Aorta (tissue), 5 donors: ENCODE measurements at places on chromosomes 16 and 17. TPM values are rescaled to one million over a fixed set of nuclear protein-coding genes. Genes with fewer than 3 reads are reported as not detected.
A peak's percentile ranks its signal among the peaks of the same experiment; 100 is the strongest.

PFN1 gene
- 554 TPM for total RNA-seq

KRTAP4-9 gene
- total RNA-seq = not detected

RFWD3 gene
- 16.4 TPM for total RNA-seq

ACACA gene
- total RNA-seq = 49.9 TPM

C17orf50 gene
- not detected for total RNA-seq

NPIPB2 gene
- total RNA-seq = 13.0 TPM

MYH13 gene
- not detected for total RNA-seq

KCNH4 gene
- 0.32 TPM for total RNA-seq

CD300LB gene
- total RNA-seq = 1.6 TPM

RAPGEFL1 gene
- total RNA-seq = 16.6 TPM

ACSM3 gene
- total RNA-seq = 1.1 TPM

NEK8 gene
- 4.5 TPM for total RNA-seq

DNA sequence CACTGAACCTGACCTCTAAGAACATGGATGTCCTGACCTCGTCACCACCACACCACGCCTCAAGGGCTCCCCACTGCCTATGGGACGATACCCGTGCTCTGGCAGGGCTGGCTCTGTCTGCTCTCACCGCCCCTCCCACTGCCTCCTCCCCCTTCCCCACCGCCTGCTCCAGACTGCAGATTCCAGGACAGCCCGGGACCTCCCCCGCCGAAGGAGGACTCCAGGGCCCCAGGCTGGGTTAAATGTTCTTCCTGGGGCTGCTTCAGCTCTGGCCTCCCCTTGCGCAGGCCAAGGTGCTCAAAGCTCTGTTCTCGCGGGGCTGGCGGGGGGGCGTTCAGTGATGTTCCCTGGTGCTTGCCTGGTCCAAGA, 3.1 kb downstream of the NPW start:
- no peaks in the 10 kb centered on the region for H3K36me3 ChIP-seq
- no peak overlapping the region for H3K4me3 ChIP-seq
- no peak overlapping the region for H3K27ac ChIP-seq
- H3K4me1 ChIP-seq = no peaks in the 10 kb centered on the region
- DNase-seq = no peak

- no peak overlapping the region for H3K27ac ChIP-seq
- H3K27me3 ChIP-seq = no peaks in the 10 kb centered on the region
- no peak overlapping the region for H3K4me3 ChIP-seq
These were observed 134.4 kb downstream of the SKAP1 start for GRCh38 chr17:48295362-48296288.

DNA sequence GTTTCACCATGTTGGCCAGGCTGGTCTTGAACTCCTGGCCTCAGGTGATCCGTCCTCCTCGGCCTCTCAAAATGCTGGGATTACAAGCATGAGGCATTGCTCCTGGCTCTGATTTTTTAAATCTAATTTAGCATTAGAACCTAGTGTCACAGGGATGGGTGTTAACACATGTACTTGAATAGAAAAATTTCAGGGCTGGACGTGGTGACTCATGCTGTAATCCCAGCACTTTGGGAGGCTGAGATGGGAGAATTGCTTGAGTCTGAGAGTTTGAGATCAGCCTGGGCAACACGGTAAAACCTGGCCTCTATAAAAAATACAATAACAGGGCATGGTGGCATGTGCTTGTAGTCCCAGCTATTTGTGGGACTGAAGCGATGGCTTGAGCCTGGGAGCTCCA, 6.0 kb upstream of the RNF135 start:
- no peaks in the 10 kb centered on the region for H3K36me3 ChIP-seq
- no peaks in the 10 kb centered on the region for H3K4me1 ChIP-seq
- DNase-seq = no peak
- H3K27ac ChIP-seq = no peak overlapping the region
- H3K27me3 ChIP-seq = no peaks in the 10 kb centered on the region

DNA sequence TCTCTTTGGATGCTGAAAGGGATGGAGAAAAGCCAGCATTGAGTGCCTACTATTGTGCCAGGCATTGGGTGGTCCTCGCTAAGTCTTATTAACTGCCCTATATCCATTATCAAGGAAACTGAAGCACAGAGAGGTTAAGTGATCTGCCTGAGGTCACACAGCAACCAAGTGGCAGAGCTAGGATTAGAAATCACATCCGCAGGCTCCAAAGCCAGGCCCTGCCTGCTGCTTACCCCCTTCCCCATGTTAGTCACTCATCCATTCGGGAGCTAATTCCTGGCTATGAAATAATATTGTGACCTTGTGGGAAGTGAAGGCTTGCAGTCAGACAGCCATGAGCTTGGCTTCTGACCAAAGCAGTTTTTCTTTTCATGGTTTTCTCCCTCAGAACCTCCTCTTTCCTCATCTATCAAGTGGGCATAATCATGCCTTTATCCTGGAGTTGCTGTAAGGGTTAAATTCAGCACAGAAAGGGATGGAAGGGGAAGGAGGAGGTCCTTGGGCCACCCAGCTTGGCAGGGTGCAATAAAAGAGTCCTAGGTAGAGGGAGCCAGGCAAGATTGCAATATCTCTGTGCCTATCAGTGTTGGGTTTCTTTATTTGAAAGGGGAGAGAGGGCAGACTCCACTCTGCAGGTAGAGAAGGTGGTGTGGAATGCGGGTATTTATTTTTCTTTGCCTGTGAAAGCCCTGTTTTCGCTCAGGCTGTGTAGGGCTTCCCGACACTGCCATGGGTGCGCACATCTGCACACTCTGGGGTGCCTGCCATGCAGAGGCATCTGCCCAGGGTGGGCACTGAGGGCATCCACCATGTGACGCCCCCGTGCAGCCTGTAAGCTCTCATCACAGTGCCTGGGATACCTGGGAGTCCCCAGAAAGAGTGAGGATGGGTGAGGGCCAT, 11.3 kb downstream of the RAI1 start:
- H3K4me3 ChIP-seq = no peak overlapping the region
- H3K4me1 ChIP-seq = no peaks in the 10 kb centered on the region
- no peaks in the 10 kb centered on the region for H3K36me3 ChIP-seq
- no peaks in the 10 kb centered on the region for H3K27me3 ChIP-seq
- DNase-seq = no peak
- H3K27ac ChIP-seq = peak overlapping the region; percentile 81

GRCh38 chr17:73132085-73132492, 32.7 kb upstream of the SSTR2 start:
- H3K4me1 ChIP-seq = no peaks in the 10 kb centered on the region
- no peak overlapping the region for H3K27ac ChIP-seq
- no peak for DNase-seq
- H3K27me3 ChIP-seq = no peaks in the 10 kb centered on the region

- H3K4me1 ChIP-seq = no peaks in the 10 kb centered on the region
- no peaks in the 10 kb centered on the region for H3K36me3 ChIP-seq
- no peak overlapping the region for H3K27ac ChIP-seq
- H3K4me3 ChIP-seq = peak overlapping the region; percentile 69
- no peak for DNase-seq
These were observed 488 bp downstream of the C17orf113 start for GRCh38 chr17:42049834-42050392.

GRCh38 chr17:13030459-13031300, 12.9 kb upstream of the ELAC2 start:
- no peaks in the 10 kb centered on the region for H3K4me1 ChIP-seq
- no peak overlapping the region for H3K4me3 ChIP-seq
- H3K27ac ChIP-seq = no peak overlapping the region
- no peak for DNase-seq

DNA sequence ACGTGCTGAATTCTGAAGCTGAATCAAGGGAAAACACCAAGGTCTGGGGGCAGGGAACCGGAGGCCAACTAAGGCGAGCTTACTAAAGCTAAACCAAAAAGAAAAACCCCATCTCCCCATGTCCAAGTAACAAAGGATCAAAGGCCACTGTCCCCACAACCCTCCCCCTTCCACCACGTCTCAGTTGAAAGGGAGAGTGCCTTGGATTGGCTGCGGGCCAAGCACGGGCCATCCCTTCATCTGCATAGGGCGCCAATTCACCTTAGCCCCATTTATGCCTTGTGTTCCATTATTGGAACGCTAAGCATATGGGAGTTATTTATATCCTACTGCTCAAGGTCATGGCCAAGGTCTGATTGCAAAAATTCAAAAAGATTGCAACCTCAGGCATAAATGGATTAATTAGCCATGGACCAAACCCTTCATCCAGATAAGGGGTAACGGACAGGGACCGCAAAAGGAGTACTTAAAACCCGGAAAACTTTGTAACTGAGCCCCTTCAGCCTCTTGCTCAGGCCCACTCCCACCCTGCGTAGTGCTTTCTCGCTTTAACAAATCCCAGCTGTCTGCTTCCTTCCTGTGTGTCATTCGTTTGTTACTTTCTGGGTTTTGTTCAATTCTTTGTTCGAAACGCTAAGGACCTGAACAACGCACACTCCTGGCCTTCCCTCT, 740 bp upstream of the ATP6V0D1 start:
- no peak overlapping the region for H3K27ac ChIP-seq
- no peaks in the 10 kb centered on the region for H3K27me3 ChIP-seq
- no peak for DNase-seq

DNA sequence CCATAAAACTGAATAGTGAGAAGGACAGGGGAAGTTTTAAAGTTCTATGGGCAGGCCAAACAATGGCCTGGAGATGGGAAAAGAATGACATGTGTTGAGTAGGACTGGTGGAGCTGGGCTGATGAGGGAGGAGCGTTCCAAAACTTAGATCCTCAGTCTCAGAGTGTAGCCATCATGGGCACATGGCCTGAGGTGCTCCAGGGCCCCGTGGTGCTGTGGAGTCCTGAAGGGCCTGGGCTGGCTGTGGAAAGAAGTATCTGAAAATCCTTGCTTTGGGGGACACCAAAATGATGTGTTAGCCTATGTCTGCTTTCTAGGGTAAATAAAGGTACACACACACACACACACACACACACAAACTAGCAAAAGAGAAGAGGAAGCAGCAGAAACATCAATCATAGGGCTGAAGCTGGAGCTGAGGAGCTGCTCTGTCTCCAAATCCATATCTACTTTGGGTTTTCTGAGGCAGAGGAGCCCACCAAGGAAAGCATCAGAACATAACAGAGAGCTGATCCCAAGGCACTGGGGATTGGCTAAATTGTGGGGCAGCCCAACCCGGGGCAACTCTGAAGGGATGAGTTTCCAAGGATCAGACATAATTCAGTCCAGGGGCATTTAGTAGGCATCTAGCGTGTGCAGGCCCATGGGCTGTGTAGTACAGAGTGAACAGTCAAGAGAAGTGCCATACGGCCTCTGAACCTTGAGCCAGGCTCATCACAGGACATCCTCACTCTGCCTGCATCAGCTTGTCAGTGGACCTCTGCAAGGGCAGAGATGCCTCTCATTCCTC, 85.2 kb downstream of the C16orf78 start:
- no peaks in the 10 kb centered on the region for H3K36me3 ChIP-seq
- peak; percentile 34 for DNase-seq
- H3K27ac ChIP-seq = no peak overlapping the region
- no peak overlapping the region for H3K4me3 ChIP-seq

DNA sequence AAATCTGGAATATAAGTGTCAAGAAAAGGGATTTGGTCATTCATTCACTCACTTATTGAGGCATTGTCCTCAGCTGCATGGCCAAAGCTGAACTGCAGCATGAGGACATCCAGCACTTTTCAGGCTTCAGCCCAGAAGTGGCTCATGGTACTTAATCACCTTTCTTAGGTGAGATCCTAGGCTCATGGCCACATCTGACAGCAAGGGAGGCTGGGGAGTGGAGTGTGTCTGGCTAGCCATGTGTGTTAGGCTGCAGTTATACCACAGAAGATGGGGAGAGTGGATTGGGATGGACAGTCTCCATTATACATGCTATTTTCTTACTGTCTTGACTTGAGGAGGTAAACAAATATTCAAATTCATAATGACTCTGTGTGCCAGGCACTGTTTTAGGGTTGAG, 68.8 kb downstream of the SHISA6 start:
- H3K27me3 ChIP-seq = no peaks in the 10 kb centered on the region
- no peak overlapping the region for H3K27ac ChIP-seq
- DNase-seq = no peak
- H3K4me3 ChIP-seq = no peak overlapping the region

GRCh38 chr16:50842013-50842505, 100.2 kb downstream of the CYLD start:
- no peaks in the 10 kb centered on the region for H3K27me3 ChIP-seq
- no peak overlapping the region for H3K4me3 ChIP-seq
- no peaks in the 10 kb centered on the region for H3K4me1 ChIP-seq
- H3K36me3 ChIP-seq = no peaks in the 10 kb centered on the region
- no peak for DNase-seq

DNA sequence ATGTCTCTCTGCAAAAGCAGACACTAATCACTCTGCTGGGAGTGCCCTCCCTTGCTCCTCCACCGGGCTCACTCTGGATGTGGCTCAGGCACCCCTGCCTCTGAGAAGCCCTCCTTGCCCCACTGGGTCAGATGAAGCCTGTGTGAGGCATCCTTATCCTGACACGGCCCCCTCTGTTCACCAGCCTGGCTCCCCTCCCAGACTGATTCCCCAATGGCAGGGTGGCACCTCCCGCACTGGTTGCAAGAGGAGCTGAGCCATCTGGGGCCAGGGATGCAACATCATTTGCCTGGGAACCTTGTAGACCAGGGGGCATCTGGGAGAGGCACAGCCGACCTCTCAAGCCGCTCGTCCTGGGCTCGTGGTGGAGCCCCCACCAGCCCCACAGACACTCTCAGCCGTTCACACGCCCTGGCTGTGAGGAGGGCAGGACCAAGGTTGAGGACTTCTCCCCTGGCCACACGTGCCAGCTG, 6.7 kb downstream of the SMTNL2 start:
- H3K27me3 ChIP-seq = no peaks in the 10 kb centered on the region
- no peak overlapping the region for H3K4me3 ChIP-seq
- H3K4me1 ChIP-seq = no peaks in the 10 kb centered on the region
- DNase-seq = no peak
- H3K27ac ChIP-seq = no peak overlapping the region

- no peaks in the 10 kb centered on the region for H3K36me3 ChIP-seq
- H3K4me3 ChIP-seq = peak overlapping the region; percentile 39
- H3K4me1 ChIP-seq = peaks cover 4% of the 10 kb centered on the region
- DNase-seq = no peak
These were observed 658 bp upstream of the DUSP3 start for GRCh38 chr17:43779145-43780125.

- H3K4me3 ChIP-seq = peak overlapping the region; percentile 85
- no peaks in the 10 kb centered on the region for H3K27me3 ChIP-seq
These were observed 628 bp downstream of the GABARAPL2 start for GRCh38 chr16:75566758-75567255.

- H3K36me3 ChIP-seq = peaks cover 3% of the 10 kb centered on the region
- no peak for DNase-seq
- H3K4me3 ChIP-seq = no peak overlapping the region
- H3K27me3 ChIP-seq = no peaks in the 10 kb centered on the region
- no peak overlapping the region for H3K27ac ChIP-seq
- no peaks in the 10 kb centered on the region for H3K4me1 ChIP-seq
These were observed 13.3 kb downstream of the NQO1 start for GRCh38 chr16:69712914-69713581.

DNA sequence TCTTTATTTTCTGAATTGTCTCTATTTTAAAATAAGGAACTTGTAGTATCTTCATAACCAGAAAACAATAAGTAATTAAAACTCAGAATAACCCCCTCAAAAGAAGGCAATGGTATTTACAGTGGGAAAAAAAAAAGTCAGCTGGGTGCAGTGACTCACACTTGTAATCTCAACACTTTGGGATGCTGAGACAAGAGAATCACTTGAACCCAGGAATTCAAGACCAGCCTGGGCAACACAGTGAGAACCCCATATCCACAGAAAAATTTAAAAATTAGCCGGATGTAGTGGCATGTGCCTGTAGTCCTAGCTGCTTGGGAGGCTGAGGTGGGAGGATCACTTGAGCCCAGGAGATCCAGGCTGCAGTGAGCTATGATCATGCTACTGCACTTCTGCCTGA, 33.5 kb downstream of the ADAM11 start:
- H3K4me3 ChIP-seq = no peak overlapping the region
- H3K27me3 ChIP-seq = no peaks in the 10 kb centered on the region
- DNase-seq = no peak
- no peak overlapping the region for H3K27ac ChIP-seq
- peaks cover 1% of the 10 kb centered on the region for H3K36me3 ChIP-seq
